ENCODE measurements at places on chromosomes 16 and 17. TPM values are rescaled to one million over a fixed set of nuclear protein-coding genes. Genes with fewer than 3 reads are reported as not detected.

Gene CASKIN2
- total RNA-seq, result 9.0 TPM

Gene SP6
- 0.23 TPM for total RNA-seq

Gene KRT16
- not detected for total RNA-seq

Gene TMIGD1
- not detected for total RNA-seq

Data from diencephalon (tissue), 1 donor.